ENCODE measurements at places on chromosomes 3 and 15.

DNA sequence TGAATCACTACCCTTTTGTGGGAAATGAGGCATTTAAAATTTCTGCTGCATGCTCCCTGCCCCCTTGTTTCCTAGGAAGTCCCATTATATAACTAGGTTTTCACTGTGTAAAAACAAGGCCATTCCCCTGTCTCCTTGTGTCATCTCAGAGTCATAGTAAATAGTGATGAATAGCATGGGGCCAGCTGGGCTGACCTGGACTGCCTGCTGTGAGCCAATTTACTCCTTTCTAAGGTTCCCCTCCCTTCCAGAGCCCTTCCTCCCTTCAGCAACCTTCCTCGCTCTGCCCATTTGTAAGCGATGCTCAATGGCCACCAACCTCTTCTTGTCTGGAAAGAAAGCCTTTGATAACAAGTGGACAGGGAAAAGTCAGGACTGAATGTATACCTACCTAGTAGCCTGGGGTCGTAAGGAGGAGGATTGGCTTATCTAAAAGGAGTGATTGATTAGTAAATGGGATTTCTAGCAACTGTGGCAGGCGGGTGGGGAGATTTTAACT is 11.7 kb downstream of the ITGA11 start:
- DNase-seq, result no peak

GRCh38 chr3:12797892-12798558 is 1.5 kb downstream of the CAND2 start:
- DNase-seq, result no peak

- peak; percentile 80 for DNase-seq
These were observed 50.6 kb downstream of the IQSEC1 start for GRCh38 chr3:13022348-13023234.

- DNase-seq, result no peak
These were observed 56.8 kb downstream of the GABRB3 start for GRCh38 chr15:26716069-26716468.

DNA sequence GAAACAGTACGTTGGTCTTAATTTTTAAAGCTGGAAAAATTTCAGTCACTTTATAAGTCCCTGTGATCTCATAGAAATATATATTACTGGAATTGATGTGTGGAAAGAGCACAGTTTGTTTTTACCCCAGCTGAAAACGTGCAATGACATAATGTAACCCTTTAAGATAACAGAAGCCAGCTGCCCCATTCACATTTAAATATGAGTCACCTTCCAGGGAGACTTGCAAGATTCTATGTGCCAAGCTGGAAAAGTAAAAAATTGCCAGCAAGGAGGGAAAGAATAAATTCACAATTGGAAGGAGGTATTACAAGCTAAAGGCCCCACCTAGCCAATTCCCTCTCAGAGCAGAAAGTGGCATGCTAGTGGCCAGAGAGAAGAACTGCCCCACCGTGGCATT is 50.2 kb downstream of the SAMMSON start:
- DNase-seq, result no peak

GRCh38 chr3:15796331-15796730 is 1.4 kb downstream of the ANKRD28 start:
- DNase-seq, result no peak

DNA sequence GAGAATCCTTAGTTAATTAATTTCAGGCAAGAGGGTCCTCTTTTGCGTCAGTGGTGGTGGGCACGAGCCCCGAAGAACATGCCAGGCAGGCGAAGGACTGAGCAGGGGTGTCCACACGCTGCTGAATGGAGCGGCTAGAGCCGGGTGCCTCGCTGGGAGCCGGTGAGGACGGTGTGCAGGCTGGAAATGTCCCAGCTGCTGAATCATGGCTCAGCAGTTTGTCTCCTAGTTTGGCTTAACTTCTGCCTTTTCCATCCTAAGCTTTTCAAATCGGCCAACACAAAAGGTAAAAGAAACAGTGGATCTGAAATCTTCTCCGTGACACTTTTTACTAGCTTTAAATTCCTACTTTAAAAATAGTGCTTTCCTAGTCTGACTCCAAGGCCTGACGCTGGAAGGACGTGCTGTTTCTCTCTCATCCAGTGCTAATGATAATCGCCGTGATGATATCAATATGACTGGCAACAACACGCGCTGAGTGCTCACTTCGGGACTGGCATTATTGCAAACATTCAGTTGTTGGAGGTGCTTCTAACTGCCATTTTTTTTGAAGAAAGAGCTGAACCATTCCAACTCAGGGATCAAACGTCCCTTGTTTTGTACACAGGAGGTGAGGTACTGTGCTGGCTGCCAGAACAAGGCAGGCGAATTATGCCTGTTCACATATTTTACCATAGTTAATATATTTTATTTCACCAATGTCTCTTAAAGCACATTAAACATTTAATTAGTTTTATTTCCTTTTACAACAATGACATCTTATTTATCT is 19.8 kb downstream of the PCSK6 start:
- DNase-seq, result peak; percentile 48

- peak; percentile 62 for DNase-seq
These were observed 81.6 kb downstream of the OCA2 start for GRCh38 chr15:28017423-28017924.

DNA sequence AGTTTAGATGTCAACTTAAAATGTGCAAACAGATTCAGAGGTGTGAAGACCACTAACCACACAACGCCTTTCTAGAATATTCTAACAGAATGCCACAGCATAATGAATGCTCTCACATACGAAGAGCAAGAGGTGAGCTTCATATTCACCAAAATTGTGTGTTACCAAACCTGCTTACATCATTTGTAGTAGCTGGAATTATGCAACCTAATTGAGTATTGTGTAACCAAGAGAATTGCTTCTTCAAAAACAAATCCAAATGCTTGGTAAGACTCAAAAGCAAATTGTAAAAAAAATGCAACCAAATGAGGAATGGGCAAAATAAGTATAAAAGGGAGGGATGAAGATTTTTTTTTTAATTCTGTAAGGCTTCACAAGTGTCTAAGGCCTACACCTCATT is 160.7 kb downstream of the TAFA4 start:
- no peak for DNase-seq

DNA sequence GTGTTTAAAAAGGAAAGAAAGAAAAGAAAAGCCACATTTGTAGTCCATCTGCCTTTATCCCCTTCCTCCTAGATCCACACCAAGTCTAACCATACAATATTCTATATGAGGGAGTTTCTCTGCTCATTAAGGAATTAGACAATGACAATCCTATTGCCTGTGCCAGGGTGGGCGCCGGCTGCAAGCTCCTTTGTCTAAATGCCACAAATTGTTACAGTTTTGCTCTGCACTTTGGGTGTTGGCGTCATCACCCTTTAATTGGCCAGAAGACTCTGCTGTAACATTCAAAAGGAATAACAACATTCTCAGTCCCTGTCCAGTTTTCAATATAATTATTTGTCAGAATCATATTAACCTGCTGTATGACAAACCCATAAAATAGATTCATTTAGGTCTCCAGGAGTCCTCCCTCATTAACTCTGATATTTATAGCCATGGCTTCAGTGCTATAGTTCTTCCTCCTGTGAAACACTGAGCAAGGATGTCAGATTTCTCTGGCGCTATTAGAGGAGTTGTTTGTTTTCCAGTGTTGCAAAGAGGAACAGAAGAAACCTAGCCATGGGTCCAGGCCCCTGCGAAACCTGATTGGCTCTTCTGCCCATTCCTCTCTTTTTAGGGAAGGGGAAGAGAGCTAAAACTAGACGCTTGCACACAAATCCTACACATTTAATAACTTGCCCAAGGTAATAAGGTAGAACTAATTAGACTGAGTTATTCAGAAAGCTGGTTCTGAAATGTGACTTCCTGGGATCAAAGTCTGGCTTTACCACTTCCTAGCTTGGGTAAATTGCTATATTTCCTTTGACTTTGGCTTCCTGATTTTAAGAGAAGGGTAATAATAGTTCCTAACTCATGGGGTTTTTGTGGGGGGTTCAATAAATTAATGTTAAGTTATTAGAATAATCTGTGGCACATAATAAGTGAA is 112.4 kb downstream of the CD47 start:
- DNase-seq, result no peak

- DNase-seq, result no peak
These were observed 29.0 kb downstream of the ARIH1 start for GRCh38 chr15:72503147-72503546.

DNA sequence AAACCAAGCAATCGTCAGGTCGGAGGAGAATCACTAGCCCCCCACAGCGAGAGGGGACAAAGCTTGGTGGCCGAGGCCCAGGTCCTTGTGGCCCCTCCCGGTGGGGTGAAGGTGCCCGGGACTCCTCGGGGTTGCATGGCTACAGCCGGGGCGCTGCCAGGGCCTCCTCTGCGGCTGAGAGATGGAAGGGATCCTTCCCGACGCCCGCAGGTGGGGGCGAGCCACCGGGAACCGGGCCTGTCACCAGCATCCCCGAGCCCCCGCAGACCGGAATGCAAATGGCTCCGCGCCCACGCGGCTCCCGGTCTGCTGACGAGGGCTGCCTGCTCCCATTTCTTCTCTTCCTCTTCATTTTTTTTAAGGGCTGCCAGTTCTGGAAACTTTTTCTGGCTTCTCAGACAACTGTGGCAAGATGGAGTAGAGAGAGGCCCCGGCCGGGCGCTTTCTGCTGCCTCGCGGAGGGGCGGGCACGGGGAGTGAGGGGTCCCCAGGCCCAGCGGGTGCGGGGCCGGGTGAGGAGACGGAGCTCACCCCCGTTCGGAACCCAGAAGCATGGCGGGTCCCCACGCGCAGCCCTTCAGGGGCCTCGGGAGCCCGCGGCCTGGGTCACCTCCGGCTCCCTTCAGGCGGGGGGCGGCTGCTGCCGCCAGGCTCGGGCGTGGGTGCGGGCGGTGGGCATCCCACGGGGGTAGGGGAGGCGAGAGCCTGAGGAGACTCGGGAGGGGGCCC is 27.5 kb downstream of the MELTF start:
- DNase-seq, result no peak

GRCh38 chr15:58472221-58472620 is 40.4 kb downstream of the LIPC start:
- DNase-seq, result no peak

DNA sequence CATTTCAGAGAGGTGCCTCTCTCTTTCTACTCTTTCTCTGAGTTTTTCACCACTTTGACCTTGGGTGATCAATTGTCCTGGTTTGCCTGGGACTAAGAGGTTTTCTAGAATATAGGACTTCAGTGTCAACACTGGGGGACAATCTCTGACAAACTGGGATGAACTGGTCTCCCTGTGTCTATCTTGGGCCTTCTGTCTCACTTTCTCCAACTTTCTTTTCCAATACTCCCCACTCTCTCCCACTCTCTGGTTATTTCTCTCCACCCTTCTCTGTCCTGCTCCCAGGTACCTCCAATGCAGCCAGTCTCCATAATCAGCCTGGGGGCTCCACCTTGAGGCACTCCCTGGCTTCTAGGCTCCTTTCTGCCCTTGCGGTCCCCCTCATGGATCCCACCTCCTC is 4.7 kb upstream of the ITGA11 start:
- DNase-seq, result peak; percentile 5

- peak; percentile 82 for DNase-seq
These were observed at the start of gene CFAP161 for GRCh38 chr15:81133782-81134461. Gene CFAP161, plus strand, starts transcription at chr15:81134270. Its CDS starts 60 bp downstream, at chr15:81134330.

DNA sequence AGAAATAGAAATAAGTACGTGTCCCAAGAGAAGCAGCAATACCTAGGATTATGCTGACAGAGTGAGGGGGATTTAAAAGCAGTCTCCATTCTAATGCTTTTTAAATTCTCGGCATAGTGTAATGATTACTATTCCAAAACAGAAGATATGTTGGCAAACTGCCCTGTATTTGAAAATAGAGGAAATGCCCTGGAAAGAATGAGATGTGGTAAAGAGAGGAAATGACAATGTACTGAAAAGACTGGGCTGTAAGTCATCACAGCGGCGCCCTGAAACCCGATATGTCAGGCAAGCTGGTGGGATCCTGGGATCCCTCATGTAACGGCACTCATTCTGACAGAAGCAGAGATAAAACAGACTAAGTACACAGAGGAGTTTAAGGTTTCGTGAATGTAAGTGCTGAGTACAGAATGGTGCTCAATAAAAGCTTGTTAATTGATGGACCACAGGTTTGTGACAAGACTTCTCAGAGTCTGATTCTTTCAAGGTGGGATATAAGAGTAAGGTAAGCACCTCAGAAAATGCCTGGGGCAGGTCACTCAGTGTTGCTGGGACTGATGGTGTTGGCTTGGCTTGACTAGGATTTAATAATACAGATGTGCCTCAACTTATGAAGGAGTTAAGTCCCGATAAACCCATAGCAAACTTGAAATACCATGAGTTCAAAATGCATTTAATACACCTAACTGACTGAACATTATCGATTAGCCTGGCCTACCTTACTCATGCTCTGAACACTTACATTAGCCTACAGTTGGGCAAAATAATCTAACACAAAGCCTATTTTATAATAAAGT is 91.4 kb downstream of the NFKBIZ start:
- no peak for DNase-seq

- DNase-seq, result peak; percentile 56
These were observed 124.6 kb upstream of the KCNAB1 start for GRCh38 chr3:155995525-155996370.

Data from D341Med (cell line).